T follicular helper cell (primary cell): ENCODE measurements at places on chromosomes 2 and 18.

GRCh38 chr2:162308747-162309503, 9.6 kb downstream of the IFIH1 start:
- DNase-seq = no peak

DNA sequence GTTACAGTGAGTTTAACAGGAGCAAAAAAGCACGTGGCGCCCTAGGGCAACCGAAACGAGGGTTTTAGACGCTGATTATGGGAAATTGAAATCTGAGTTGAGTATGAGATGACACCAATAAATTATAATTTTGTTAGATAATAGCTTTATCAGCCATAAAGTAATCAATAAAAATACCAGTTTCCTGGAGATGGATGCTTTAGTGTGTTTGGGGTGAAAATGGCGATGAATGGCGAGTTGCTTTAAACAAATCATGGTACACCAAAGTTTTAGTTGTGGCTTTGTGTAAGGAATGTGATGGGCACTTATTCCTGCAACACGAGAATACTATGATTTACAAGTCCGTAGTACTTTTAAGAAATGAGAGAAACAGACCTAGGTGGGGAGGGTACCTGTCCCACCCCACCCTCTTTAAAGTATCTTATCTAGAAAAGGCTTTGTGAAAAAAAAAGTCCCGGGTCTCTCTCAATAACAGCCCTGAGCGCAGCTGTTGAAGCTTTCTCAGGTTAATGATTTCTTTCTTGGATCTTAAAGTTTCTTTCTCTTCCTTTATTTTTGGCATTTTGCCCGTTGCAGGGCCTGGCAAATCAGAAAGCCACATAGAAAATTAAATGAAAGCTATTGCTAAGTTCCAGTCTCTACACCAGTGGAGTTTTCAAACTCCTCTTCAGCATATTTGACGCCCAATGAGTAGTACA, 1.5 kb upstream of the RRM2 start:
- DNase-seq = no peak

- no peak for DNase-seq
Observed at GRCh38 chr2:106124106-106124756, 69.9 kb downstream of the UXS1 start.

DNA sequence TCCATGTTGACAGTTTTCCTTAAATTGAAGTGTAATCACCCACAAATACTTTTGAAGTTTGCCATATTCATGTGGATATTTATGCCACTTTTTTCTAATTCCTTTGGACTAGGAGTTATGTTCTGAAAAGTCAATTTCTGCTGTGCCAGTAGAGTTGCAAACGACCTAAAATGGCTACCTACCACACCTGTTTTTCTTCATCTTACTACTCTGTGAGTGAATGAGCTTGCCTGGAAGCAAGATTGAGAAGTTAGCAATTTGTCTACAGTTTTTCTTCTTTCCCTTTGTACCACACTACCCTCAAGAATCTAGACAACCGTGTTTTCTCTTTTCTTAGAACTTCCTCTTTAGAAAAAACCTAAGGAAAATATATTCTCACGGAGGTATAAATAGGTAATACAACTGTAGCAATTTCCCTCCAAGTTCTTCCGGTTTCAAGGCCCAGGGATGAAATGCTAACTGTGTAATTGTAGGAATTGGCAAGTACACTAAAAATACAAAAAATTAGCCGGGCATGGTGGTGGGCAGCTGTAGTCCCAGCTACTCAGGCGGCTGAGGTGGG, 7.3 kb upstream of the SLC39A10 start:
- no peak for DNase-seq

DNA sequence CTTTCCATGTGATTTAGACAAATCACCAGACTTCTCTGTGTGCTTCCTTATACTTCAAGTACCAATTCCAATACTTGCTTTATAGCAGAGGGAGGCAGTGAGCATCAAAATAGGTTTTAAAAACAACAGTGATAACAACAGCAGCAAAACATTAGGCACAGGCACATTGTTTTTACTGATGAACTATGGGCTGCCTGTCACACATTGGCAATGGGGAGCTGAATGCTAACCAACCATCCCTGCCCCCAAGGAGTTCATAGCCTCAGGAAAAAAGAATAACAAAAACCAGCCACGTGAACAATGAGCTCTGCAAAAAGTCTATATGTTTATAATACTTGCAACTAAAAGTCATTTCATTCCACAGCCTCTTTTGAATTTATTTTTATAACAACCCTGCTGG, 287.9 kb upstream of the TRIB2 start:
- DNase-seq = no peak

DNA sequence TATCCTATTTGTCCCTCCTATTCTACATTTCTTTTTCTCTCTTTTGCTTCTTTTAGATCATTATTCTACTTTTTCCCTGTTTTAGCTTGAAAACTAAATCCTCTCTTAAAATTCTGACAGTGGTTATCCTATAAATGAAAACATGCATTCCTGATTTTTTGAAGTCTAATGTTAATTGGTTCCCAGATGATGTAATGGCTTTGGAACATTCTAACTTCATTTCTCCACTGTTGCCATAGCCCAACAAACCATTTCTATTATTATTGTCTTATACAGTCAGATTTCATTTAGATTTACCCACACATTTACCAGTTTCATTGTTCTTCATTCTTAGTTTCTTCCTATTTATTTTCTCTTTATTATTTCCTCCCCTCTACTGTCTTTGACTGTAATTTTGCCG, 36.5 kb downstream of the SIGLEC15 start:
- DNase-seq = no peak

DNA sequence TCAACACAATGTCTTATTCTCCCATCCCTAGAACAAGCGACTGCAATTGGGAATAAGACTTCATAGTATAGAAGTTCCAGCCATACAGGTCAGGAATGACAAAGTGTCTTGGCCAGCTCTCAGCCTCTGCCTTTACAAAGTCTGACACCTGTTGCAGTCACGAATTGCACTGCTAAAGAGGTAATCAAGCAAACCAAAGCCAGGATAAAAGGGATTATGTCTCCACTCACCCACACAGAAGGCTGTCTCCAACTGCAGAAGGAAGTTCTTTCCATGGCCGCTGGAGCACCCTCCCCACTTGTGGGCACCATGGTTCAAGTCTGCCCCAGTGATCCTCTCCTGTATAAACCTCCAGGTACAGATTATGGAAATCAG, 114.8 kb upstream of the PKDCC start:
- DNase-seq = no peak

GRCh38 chr18:42617221-42617620, 498.3 kb downstream of the RIT2 start:
- DNase-seq = no peak

DNA sequence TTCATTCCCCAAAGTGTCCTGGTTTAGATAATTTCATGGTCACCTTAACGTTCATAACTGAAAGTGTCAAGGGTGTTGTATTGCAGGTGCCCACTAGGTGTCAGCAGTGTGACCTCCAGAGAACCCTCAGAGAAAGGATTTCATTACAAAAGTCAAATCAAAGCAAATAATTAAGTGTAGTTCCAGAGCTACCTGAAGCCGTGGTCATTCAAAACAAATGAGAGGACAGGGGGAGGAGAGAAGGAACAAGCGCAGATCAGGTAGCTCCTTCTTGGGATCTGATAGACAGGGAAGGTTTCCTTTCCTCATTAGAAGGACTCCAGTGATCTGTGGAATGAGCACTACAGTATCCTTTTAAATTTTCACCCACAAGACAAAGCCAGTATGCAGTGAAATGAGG, at the start of gene SLC9A4:
SLC9A4 (plus strand) TSS at position 207 of the 400 bp plus-strand sequence. CDS start 534 bp downstream, outside the sequence.
- peak; percentile 15 for DNase-seq

DNA sequence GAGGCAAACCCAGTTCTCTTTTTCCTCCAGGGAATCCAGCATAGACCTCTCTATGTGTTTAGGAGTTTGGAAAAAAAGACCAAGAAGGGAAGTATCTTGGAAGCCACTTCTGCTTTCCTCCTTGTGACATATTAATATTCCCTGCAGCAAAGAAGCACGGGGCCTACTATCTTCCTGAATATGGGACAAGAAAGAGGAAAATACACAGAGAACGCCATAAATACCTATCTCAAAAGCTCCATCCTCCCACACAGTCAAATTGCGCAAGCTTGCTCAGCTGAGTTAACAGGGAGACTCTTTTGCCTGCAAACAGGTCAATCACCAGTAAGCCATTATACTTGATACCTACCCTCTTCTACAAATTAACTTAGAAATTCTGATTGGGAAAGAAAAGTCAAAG, 16.7 kb upstream of the RAPH1 start:
- DNase-seq = no peak

- DNase-seq = no peak
Observed at GRCh38 chr2:111239581-111240249, 119.0 kb downstream of the BCL2L11 start.

- DNase-seq = no peak
Observed at GRCh38 chr18:25067275-25068025, 284.5 kb downstream of the ZNF521 start.

DNA sequence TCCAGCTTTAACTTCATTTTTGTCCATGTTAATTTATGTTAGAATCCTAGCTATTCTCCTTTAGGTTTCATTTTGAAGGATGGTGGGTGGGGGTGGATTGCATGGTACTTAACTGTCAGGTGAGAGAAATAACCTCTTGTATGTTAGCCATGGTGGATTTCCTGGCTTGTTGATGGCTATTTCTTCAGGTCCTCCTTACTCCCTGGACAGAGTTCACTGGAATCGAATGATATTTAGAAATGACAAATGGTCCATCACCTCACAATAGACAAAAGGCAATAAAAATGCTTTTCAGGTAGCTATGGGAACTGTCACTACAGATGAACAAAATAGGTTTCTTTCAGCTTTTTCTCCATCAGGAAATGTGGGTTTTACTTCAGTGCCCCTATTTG, 91.7 kb downstream of the EML6 start:
- no peak for DNase-seq

GRCh38 chr2:236535024-236535423, 34.6 kb upstream of the ACKR3 start:
- DNase-seq = no peak

- DNase-seq = no peak
Observed at GRCh38 chr2:110818767-110819481, 86.6 kb downstream of the ACOXL start.

GRCh38 chr2:28895189-28895893, 874 bp downstream of the WDR43 start:
- DNase-seq = no peak

DNA sequence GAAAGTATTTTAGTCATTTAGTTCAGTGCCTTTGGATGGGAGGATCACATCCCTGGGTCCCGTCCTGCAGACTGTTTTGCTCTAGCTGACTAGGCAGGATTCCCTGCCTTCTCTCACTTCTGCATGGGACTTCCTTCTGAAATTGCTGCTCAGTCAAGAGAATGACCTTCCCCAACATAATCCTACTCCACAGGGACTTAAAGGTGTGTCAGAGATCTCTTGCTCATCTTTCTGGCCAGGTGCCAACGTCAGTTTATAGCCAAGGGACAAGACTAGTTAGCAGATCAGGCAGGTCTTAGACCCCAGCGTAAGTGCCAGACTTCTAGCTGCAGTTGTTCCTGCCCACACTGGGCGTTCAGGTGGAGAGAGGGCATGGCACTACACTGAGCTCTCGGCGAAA, 9.5 kb upstream of the IL1B start:
- no peak for DNase-seq

DNA sequence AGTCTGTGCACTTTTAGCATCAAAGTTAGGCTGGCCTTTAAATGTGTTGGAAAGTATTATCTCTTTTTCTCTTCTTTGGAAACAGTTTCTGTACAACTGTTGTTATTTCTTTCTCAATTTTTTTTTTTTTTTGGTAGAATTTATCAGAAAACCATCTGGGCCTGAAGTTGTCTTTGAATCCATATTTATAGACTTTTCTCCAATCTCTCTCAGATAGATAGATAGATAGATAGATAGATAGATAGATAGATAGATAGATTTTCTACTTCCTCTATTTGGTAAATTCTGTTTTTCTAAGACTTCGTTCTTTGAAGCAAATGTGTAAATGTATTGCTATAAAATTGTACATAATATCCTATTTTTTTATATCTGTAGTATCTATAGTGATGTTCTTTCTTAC, 17.5 kb downstream of the DNAJC10 start:
- DNase-seq = no peak

GRCh38 chr2:207919164-207919919, 106.0 kb downstream of the PLEKHM3 start:
- no peak for DNase-seq

DNA sequence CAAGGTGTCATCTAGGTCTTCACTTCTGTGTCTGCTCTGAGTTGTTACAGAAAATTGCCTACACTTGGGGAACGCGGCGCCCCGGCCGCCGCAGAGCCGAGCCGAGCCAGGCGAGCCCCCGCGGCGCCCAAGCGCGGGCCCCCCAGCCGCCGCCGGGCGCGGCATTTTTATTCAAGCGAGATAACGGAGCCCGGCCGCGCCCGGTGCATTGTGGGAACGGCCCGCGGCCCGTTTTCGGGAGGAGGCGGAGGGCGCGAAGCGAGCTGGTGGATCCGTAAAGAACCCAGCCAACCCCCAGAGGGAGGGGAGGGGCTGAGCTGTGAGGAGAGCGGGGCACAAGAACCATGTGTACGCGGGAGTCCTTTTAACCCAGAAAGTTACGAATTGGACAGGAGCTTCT, 191.8 kb downstream of the FTCDNL1 start:
- DNase-seq = no peak

GRCh38 chr18:28855989-28856388, 679.1 kb upstream of the CDH2 start:
- no peak for DNase-seq

DNA sequence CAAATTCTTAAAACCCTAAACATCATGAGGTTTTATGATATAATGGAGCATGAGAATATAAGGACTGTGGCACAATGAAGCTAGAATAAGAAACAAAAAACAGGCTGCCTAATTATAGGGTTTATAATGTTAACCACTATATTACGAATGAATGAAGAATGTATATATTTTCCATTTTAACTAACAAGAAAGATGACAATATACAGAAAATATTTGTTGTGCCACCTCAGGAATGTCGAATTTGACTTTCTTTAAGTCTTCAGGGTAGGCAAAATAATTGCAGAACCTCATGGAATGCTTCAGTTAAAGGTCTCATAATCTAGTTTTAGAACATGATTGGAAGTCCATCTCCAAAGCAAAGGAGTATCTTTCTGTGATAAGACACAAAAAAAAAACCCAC, 282.9 kb upstream of the SLC8A1 start:
- DNase-seq = no peak

DNA sequence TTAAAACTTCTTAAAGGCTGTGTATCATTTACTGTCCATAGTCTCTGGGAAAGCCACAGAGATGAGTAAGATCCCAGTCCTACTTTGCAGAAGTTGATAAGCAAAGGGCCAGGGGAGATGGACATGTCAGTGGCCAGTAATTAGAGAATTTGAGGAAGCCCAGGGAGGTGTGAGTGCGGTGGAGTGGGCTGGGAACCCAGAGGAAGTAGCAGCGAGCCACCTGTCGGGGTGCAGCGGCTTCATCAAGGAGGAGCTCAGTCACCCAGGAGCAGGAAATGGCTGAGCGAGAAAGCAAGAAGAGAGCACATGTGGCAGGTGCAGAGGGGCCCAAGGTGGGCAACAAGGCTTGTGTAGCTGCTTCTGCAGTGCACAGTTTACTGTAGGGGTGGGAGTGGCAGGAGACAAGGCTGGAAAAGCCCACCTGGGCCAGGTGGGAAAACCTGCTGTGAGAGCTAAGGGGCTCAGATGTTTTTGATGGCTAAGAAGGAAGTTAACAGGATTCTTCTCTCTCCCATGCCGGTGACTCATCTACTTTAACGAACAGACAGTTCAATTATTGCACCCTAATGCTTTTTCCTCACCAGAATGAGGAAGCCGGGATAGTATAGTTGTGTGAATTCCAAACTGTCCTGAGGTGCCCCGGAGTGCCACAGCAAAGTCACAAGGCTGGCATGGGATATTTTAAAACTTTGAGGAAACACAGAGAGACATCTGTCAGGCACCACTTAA, 34.8 kb upstream of the MGAT5 start:
- peak; percentile 18 for DNase-seq

GRCh38 chr2:74824679-74825078, 9.2 kb upstream of the HK2 start:
- no peak for DNase-seq

- DNase-seq = peak; percentile 6
Observed at GRCh38 chr2:136376211-136376610, 258.3 kb upstream of the CXCR4 start.
